Activated CD4-positive, alpha-beta T cell treated with anti-CD3 and anti-CD28 coated beads for 36 hours (primary cell): ENCODE measurements at places on chromosomes 1 and 21. TPM values are rescaled to one million over a fixed set of nuclear protein-coding genes. Genes with fewer than 3 reads are reported as not detected.

The NCAM2 gene
- total RNA-seq, result not detected

The KCNN3 gene
- 0.18 TPM for total RNA-seq

DNA sequence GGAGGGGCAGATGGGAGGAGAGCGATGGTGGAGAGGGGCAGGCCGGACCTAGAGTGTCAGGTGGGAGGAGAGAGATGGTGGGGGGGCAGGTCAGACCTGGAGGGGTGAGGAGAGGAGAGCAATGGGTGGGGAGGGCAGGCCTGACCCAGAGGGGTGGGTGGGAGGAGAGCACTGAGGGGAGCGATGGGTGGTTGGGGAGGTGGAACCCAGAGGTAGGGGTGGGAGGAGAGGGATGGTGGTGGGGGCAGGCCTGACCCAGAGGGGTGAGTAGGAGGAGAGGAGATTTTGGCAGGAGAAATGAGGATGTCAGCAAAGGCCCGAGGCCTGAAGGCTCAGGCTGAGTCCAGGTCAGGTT is 157.3 kb upstream of the VAMP3 start:
- no peaks in the 10 kb centered on the region for H3K27me3 ChIP-seq
- no peak for DNase-seq
- no peak overlapping the region for H3K4me3 ChIP-seq
- no peaks in the 10 kb centered on the region for H3K36me3 ChIP-seq
- H3K4me1 ChIP-seq, result no peaks in the 10 kb centered on the region

DNA sequence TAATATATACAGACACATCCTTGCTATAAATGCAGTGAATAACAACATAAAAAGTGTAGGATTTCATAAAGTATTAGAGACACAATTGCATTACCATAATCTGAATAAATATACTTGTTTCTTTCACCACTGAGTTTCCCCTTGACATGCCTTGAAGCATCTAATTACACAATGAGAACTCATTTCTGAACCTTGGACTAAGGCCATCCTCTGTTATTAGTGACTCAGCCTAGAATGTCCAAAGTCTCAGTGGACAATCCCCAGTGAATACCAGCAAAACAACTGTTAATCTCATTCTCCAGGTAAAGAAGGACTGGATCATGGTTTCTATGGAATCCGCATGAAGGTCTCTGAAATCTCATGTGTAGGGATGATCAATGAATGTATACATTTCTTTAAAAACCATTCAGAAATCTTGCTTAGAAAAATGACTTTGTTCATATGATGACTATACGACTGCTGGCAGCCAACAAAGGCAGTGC is at the start of gene OR2L5:
OR2L5 (plus strand) TSS at position 432 of the 482 bp plus-strand sequence. CDS start 8,288 bp downstream, outside the sequence.
- H3K36me3 ChIP-seq, result peaks cover 5% of the 10 kb centered on the region
- H3K27me3 ChIP-seq, result no peaks in the 10 kb centered on the region
- H3K4me3 ChIP-seq, result no peak within 1 kb of the TSS
- DNase-seq, result no peak
- H3K4me1 ChIP-seq, result no peaks in the 10 kb centered on the region

- no peaks in the 10 kb centered on the region for H3K4me1 ChIP-seq
- no peak for DNase-seq
- H3K36me3 ChIP-seq, result no peaks in the 10 kb centered on the region
- H3K4me3 ChIP-seq, result no peak overlapping the region
Observed at GRCh38 chr21:40049931-40050290, 182.7 kb downstream of the PCP4 start.
